ENCODE measurements at places on chromosomes 12 and 14.

GRCh38 chr14:100348784-100349685, 25.9 kb downstream of the SLC25A47 start:
- DNase-seq = no peak

DNA sequence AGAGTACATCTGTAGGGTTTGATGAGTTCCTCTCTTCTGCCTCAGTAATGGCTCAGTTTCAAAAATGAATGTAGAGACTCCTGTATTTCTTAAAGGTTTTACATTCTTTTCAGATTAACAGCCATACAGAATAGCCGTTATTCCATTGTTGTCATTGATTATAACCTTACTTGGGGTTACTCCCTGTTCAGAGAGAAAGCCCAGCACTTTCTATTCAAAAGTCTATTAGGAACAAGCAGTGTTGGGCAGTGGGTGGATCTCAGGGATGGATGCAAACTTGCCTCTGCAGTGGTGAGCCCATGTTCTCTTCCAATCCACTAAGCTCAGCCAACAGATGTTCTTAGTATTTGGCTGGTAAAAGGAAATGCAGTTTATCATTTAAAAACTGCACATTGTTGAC, 342.6 kb upstream of the E2F7 start:
- no peak for DNase-seq

DNA sequence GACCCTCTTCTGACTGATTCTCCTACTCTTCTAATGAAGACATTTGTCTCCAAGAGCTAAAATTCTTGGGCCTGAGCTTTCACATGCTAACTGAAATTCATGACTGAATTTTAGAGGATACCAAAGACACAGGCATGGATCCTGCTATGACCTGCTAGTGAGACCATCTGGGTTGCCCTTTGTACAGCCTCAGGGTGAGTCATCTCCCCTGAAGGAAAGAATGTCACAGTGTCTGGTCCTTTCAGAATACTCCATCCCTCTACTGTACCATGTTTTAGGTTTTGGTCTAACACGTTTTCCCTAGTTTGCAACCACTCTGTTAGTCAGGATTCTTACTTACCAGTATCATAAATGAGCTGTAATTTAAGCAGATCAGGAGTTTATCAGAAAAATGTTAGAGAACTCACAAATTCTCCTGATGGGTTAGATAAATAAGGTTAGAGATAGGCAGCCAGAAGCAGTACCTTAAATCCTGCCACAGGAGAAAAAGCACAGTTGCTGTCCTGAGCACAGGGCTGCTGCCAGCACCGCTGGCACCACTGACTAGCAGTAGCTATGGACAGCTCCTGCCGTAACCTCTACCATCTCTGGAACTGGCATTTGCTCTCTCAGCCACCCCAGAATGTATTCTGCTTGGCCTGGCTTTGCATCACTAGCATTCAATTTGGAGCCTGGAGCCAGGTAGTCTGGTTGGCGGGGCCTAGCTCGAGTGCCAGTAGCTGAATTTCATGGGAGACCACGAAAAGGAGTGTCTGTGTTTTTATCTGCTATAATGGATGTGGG, 127.6 kb downstream of the ANO6 start:
- DNase-seq = no peak

- DNase-seq = no peak
Observed at GRCh38 chr12:64175254-64175945, 46.7 kb downstream of the KICS2 start.

- DNase-seq = no peak
Observed at GRCh38 chr12:17035372-17035771, 429.4 kb upstream of the LMO3 start.

DNA sequence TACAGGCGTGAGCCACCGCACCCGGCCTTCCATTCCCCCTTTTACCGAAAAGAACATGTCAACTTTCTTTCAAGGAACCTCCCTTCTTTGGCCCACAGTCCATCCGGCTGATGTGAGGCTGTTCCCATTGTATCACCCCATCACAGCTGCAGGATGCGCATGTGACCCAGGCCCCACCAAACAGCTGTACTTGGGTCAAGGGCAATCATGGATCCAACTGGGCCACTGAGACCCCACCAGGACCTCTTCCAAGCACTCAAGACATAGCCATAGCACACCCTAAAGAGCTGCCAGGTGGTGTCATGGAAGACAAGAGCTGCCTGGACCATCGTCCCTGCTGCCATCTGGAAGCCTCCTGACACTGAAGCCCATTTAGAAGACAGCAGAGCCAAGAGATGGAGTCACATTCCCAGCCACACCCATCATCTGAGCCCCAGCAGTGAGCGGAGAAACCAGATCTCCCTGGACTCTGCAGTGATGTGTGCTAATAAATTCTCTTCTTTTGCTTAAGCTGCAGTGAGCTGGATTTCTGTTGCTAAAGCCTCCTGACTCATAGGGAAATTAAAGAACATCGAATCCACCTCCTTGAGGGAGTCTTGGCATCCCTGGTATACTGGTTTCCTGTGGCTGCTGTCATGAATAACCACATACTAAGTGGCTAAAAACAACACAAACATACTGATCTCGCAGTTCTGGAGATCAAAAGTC, 105.6 kb downstream of the KSR2 start:
- no peak for DNase-seq

GRCh38 chr14:32189811-32190210, 12.0 kb upstream of the RNU6-7 start:
- no peak for DNase-seq

All from NCI-H2227 treated with DMSO at 0.1 percent for 48 hours (cell line).